ENCODE measurements at places on chromosomes 2 and 18.

- DNase-seq = no peak
These were observed 59.1 kb downstream of the CABLES1 start for GRCh38 chr18:23194155-23194996.

DNA sequence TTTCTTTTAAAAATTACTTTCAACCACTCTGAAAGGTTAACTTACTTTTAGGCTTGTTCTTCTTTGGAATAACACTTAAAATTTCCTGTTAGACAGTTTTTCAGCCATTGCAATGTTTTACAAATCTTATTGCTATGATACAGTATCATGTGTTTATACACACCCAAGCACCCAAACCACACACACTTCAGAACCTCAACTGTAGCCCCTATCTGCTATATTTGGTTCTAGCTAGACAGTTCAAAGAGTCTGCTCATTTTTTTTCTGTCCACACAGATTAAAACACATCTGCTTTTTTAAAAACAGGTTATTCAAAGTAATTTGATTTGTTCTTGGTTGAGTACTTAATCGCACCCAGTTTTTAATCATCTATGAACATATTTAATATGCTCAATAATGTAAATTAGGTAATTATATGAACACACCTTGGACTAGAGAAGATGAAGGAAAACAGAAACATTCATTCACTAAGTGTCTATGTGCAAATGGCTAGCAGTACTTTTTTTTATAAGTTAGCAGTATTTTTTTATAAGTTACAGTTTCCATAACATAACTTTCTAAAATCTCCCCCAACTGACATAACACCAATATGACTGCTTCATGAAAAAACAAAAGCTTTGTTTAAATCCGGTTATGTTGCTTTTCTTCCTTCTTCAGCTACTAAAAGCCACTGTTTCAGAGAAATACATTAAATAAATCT lies 17.6 kb downstream of the FBXO11 start:
- no peak for DNase-seq

GRCh38 chr2:198135481-198135934 lies 331.1 kb downstream of the PLCL1 start:
- no peak for DNase-seq

DNA sequence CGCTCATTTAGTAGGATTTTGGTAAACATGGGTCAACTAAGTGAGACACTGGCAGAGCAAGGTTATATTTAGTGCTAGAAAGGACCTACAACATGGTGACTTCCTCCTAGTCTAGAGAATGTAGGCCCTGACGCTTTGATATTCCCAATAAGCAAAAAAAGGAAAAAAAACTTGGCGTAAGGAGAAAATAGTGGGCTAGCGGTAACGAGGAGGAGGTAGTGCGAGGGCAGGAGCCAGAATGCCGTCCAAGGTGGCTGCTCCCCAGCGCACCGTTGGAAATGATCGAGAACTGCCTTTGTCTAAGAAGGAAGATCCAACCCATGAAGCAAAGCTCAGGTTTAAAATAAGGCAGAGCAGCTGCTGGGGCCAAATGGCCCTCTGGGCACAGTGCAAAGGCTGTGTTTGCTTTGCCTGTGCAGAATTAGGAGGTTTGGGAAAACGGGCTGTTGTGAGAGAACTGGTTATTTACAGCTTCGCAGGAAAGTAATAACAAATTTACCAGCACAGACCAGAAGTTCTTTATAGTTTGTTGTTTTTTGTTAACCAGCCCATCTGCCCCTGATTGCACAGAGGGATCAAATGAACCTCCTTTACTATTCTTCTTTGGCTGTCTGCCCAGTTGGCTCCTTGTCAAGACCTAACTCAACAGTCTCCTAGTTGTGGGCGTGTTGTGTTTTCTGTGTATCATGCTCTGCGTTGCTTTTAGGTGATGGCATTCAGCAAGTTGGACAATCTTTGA lies 86.6 kb downstream of the ITGB1BP1 start:
- DNase-seq = no peak

- DNase-seq = no peak
These were observed 708.5 kb upstream of the FAM98A start for GRCh38 chr2:34307636-34308035.

GRCh38 chr2:41377837-41378236 lies 670.0 kb upstream of the PKDCC start:
- DNase-seq = no peak

GRCh38 chr2:182826064-182826463 lies 40.4 kb downstream of the FRZB start:
- DNase-seq = no peak

All from activated CD8-positive, alpha-beta memory T cell treated with anti-CD3 and anti-CD28 coated beads, Interleukin-2, amount 10 ng/mL, durations not matched to agents 7 days and 5 days (primary cell).